ENCODE measurements at places on chromosomes 3 and 15. TPM values are rescaled to one million over a fixed set of nuclear protein-coding genes. Genes with fewer than 3 reads are reported as not detected.

Gene SLC22A14
- total RNA-seq, result not detected

DNA sequence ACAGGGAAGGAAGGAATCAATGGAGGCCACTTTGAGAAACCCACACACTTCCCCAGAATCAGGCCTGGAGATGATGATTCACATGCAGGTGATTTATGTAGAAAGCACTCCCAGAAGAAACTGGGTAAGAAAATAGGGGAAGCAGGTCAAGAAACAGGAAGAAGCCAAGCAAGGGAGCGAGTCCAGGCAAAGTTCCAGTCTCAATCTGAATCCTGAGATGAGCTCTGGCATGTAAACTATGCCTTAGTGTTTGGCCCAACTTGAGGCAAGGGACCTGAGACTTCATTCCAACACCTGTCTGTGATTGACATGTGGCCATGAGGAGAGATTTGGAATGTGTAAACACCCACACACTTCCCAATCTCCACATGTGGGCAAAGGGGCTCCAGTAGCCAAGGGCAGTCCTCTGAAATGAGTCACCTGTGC lies 61.6 kb upstream of the CTNNB1 start:
- no peak for DNase-seq

Gene FAM81A
- 3.9 TPM for total RNA-seq

DNA sequence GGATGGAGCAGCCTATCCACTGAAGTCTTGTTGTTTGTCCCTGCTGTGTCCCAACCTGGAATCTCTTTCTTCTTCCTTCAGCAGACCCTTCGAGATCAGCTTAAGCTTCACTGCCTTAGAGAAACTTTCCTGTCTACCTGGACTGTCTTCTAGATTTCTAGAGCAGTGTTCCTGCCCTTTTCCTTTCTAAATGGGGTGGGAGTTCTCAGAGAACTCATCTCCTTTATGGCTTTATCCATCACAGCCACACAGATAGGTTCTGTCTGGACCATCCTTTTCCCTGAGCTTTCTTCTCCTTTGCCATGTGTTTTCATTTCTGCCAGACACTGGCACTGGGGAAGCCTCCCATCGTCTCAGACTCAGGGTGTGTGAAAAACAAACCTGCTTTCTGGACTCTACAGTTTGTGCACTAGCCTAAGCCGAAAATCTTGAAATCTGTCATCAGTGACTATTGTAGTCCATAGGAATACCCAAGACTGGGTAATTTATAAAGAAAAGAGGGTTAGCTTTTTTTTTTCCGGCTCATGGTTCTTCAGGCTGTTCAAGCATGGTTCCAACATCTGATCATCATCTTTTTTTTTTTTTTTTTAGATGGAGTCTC lies 177.5 kb downstream of the PGPEP1L start:
- DNase-seq, result no peak

Gene SLC27A2
- total RNA-seq, result not detected

Gene COL7A1
- total RNA-seq, result 7.0 TPM

- no peak for DNase-seq
Measured at GRCh38 chr15:59384507-59384906, 11.8 kb upstream of the MYO1E start.

Gene XCR1
- not detected for total RNA-seq
